ENCODE measurements at places on chromosomes 16 and 17.

DNA sequence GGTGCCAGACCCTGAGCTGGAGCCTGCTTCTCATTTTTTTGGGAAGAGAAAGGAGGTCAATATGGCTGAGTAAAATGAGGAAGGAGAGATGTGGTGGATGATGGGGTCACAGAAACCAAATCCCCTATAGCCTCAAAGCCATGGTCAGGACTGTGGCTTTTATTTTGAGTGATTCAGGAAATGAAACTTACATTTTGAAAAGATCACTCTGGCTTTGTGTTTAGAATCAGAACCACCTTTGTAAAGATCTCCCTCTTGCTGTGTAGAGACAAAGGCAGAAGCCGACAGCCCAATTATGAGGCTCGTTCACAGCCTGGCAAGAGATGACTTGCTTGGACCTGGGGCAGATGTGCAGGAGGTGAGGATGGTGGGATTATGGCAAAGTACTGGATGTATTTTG lies 121.6 kb upstream of the ANKFN1 start:
- no peak for DNase-seq

- DNase-seq, result no peak
Measured at GRCh38 chr17:39016193-39017153, 49.3 kb upstream of the FBXO47 start.

DNA sequence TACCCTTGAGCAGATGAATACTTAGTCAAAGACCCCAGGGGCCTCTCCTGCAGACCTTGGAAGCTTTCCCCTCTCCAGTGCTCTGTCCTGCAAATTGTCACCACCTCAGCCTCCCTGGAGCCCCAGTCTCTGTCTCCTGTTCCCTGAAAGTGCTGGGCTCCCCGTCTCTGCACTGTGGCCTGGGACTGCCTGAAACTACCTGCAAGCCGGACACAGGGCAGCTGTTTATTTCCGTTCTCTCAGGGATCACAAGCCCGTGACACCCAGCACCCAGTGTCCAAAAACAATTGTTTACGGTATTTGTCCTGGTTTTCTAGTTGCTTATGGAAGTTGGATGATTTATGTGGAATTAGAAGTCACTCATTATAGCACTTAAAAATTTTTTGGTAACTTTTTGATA lies 81.6 kb upstream of the CHMP6 start:
- DNase-seq, result no peak

DNA sequence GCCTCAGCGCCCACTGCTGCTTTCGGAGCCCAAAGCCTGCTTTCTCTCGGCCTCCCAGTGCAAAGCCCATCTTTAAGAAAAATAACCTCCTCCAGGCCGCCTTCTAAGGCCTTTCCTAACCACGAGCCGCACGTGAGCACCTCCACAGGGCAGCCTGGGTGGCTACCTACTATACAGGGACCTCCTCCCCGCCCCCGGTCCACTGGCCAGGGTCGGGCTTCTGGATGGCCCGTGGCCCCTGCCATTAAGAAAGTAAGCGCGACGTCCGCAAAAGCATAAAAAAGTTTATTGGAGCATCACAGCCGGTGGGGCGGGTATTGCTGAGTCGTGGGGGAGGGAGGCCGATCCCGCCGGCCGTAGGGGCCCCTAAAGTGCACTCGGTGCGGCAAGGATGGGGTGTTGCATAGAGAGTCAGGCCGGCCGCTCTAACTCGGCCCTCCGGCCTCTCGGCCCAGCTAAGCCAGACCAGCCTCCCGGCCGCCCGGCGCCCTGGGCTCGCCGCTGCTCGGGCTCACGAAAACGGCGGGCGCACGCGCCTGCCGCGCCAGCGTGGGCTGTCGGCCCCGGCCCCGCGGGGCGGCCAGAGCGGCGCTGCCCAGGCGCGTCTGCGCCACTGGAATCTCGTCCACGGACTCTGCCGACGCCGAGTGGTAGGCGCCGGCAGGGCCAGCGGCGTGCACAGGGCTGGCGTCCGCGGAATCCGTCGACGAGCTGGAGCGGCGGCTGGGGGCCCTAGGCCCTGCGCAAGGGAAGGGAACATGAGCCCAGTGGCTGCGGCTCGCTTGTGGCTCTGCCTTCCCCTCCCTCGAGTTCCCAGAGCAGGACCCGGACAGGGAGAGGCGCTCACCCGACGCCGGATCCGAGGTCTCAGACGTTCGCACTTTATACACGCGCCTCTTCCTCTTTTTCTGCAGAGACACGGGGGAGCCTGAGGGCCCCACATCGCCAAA lies 1.1 kb upstream of the TPPP3 start:
- no peak for DNase-seq

DNA sequence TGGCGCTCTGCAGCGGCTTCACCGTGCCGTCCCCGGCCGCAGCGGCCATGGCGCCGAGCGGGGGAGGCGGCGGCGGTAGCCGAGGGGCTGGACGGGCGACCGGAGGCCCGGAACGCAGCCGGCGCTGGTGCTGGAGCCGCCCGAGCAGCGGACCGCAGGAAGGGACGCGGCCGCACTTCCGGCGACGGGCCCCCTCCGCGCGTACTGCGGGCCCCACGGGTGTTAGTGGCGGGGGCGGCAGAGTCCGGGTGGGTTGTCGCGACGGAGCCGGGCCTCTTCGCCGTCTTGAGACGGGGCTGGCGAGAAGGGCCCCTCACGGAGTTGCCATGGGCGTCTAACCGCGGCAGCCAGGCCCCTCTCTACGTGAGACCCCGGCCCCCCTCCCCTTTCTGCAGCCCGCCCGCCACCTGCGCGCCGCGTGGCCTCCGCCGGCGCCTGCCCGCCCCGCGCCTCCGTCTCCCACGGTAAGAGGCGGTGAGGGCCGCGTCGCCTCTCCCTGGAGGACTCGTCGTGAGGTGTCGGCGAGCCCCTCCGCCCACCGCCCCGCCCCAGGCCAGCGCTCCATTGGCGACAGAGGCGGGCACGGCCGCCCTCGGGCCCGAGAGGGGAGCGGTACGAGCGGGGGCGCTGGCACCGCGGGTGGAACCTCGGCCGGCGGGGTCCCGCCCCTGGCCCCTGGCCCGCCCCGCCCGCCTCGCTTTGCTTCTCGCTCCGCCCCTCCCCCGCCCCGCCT lies at the start of the genes VPS9D1 and ZNF276:
VPS9D1 (minus strand) TSS at position 86 of the 733 bp plus-strand sequence; CDS start at position 49, 37 bp downstream.
ZNF276 (plus strand) TSS at position 725 of the 733 bp plus-strand sequence. CDS start 104 bp downstream, outside the sequence.
- DNase-seq, result peak; percentile 94

DNA sequence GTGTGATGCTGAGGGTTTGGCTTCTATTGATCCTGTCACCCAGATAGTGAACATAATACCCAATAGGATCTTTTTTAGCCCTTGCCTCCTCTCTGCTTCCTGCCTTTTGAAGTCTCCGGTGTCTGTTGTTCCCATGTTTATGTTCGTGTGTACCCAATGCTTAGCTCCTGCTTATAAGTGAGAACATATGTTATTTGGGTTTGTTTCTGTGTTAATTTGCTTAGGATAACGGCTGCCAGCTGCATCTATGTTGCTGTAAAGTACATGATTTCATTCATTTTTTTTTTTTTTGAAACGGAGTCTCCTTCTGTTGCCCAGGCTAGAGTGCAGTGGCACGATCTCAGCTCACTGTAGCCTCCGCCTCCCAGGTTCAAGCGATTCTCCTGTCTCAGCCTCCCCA lies 23.0 kb downstream of the DUS2 start:
- peak; percentile 21 for DNase-seq

- DNase-seq, result no peak
Measured at GRCh38 chr17:51056813-51057510, 63.7 kb downstream of the SPAG9 start.

DNA sequence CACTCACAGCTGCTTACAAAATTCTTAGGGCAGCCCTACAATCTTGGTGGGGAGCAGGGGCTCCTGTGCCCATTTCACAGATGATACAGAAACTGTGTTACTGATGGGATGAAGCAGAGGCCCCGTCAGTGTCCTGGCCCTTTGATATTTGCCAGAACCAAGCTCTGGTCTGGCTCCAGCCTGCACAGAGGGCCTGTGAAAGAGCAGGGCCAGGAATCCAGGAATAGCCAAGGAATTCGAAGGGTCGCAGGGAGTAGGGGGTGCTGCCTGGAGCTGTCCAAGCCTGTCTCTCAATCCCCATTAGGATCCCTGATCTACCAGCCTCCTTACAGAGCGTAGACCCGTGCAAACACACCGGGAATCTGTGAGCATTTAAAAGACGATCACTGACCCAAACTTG lies 86.3 kb upstream of the RCVRN start:
- DNase-seq, result no peak

DNA sequence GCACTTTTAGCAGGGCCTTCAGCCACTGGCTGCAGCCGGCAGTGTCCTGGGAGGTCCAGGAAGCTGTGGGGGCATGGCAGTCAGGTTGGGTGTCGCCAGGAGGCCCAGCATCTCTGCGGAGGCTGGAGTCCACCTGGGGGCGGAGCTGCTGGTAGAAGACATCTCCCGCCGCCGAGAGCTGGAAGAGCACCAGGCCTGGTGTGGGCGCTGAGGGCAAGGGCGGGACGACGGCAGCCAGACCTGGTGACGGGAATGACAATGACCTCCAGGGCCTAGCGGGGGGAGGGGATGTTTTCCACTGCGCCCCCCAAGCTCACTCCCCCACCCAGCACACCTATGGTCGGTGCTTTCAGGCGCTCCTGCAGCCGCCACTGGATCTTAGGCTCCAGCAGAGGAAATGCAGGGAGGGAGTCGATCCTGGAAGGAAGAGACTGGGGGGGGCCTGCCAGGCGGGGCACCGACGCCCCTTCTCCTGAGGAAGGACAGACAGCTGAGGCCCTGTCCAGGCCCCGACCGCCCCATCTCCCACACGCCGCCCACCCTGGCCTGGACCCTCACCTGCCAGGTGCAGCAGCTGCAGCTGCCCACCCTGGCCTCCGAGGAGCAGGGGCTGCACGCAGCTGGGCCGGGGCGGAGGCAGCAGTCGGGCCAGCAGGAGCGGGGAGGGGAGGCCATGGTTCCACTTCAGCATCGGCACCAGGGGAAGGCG lies 7.1 kb downstream of the TAF1C start:
- no peak for DNase-seq

DNA sequence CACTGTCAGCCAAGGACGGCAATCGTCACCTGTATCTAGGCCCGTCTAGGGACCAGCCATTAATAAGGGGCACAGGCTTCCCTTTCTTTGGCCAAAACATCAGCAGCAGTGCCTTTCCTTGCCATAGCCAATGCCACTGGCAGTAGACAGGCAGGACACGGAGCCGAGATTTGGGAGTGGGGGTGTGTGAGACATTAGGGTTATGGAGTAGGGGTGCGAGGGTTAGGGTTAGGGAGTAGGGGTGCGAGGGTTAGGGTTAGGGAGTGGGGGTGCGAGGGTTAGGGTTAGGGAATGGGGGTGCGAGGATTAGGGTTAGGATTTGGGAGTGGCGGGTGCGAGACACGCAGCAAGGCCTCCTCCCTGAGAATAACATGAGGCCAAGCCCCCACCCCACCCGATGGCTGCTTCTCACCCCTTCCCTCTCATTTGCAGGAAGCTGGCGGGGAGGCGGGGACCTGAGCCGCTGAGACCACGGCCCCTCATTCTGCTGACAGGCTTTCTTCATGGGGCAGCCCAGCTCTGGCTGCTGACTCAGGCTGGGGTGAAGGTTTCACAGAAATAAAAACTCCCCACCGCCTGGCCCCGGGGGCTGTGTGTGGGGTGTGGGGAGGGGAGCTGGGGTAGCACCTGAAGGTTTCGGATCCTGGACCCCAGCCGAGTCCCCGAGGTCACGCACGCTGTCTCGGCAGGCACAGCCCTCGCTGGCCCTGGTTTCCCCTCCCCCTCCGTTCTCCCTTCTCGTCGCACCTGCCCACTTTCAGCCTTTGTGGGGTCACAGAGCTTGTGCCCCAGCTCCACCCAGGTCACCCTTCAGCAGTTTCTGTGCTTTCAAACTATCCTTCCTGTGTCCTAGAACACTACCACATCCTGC lies 93.8 kb downstream of the PGS1 start:
- DNase-seq, result no peak

DNA sequence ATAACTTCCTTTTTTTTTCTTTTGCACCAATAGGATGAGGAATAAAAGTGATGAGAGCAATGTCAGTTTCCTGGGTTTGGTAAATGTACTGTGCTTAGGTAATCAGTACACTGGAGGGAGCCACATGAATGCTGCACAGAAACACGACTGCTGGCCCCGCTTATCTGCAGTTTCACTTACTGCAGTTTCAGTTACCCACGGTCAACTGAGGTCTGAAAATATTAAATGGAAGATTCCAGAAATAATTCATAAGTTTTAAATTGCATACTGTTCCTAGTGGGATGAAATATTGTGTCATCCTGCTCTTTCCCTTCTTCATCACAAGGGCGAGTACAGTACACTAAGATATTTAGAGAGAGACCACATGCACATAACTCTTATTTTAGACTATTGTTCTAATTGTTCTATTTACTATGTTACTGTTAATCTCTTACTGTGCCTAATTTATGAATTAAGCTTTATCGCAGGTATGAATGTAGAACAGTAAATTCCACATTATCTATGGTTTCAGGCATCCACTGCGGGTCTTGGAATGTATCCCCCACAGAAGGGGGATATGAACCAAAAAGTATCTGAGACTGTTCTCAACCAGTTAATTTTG lies 6.4 kb upstream of the LGALS3BP start:
- DNase-seq, result no peak

DNA sequence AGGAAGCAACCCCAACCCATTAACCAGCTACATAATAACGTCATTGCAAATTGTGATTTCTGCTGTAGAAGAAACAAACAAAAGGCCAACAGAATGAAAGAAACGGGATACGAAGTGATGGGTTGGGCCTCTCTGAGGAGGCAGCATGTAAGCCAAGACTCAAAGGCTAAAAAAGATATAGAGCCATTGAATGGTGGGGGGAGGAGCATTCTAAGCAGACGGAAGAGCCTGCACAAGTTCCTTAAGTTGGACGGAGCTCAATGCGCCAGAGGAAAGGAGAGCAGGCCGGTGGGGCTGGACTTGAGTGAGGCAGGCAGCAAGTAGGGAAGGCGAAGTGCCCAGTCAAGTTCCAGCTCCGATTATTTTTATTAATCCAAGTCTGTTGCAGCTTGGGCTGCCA lies 160.3 kb downstream of the SHISA9 start:
- no peak for DNase-seq

GRCh38 chr16:12392585-12393091 lies 411.0 kb downstream of the CPPED1 start:
- no peak for DNase-seq

DNA sequence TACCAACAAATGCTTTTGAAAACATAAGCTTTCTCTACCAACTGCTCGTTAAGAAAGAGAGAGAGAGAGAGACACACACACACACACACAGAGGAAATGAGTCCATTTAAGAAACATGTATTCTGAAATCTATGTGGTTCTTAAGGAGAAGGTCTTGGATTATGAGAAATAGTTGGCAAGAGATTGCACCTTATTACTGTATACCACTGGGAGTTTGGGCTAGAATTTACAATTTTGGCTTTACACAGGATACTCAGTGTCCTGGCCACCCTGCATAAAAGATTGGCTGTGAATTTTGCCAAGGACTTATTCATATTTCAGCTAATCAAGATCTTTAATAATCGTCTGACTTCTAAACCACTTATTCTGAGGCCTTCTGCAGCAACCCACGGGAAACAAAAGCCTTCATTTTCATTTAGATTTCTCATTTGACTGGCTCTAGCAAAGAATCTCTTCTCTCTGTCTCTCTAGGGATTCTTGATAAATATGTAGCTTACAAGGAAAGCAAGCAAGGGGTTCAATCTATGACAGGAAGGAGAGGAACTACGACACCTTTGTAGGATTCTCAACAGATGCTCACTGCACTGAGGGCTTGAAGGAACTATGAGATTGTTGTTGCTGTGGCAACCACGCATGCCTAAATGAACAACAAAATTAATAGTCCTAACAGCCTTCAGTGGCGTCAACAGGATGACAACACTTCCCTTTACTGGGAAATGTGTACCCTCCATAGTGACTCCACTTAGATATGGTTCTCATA lies 75.3 kb upstream of the GNAO1 start:
- no peak for DNase-seq

- peak; percentile 27 for DNase-seq
Measured at GRCh38 chr17:45339646-45340605, 23.1 kb upstream of the MAP3K14 start.

- DNase-seq, result no peak
Measured at GRCh38 chr17:4533523-4534504, 21.4 kb downstream of the MYBBP1A start.

GRCh38 chr17:8542599-8543502 lies 87.7 kb downstream of the MYH10 start:
- DNase-seq, result no peak

Data from activated effector memory CD4-positive, alpha-beta T cell treated with anti-CD3 and anti-CD28 coated beads, Interleukin-2, amount 50 U/mL, for 16 hours (primary cell).